Frontal cortex (tissue), 4 donors: ENCODE measurements at places on chromosomes 11 and 22. TPM values are rescaled to one million over a fixed set of nuclear protein-coding genes. Genes with fewer than 3 reads are reported as not detected.

DNA sequence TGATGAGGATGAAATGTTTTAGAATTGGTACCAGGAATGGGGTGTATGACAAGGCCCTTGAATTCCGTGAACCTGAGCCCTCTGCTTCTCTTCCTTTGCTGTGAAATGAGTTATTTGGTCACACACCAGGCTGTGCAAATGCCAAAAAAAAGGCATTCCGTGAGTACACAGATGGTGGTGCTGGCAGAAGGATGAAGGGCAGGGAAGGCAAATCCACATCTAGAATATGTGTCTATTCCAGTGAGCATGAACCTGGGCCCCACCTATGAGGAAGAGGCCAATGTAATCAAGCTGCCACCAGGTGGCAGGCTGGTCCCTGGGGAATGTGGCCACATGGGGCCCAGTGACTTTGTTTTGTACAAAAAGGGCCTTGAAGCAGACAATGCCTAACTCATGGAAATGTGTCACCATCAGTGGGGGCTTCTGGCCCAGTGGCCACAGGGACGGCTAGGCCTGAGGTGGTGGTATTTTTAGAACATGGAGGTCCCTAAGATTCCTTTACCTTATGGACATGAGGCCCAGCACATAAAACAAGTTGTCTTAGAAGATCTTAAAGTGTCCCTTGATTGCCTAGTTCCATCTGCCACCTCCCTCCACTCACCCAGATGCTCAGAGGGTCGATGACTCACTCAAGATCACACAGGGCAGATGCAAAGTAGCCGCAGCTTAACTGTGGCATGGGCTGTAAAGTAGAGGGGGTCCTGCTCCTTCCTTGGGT lies 3.9 kb upstream of the RNF215 start:
- peak; percentile 74 for DNase-seq

- no peak for DNase-seq
Measured at GRCh38 chr11:65821107-65821506, 12.7 kb upstream of the SNX32 start.

GRCh38 chr11:88398372-88398771 lies 60.8 kb upstream of the CTSC start:
- DNase-seq: no peak

DNA sequence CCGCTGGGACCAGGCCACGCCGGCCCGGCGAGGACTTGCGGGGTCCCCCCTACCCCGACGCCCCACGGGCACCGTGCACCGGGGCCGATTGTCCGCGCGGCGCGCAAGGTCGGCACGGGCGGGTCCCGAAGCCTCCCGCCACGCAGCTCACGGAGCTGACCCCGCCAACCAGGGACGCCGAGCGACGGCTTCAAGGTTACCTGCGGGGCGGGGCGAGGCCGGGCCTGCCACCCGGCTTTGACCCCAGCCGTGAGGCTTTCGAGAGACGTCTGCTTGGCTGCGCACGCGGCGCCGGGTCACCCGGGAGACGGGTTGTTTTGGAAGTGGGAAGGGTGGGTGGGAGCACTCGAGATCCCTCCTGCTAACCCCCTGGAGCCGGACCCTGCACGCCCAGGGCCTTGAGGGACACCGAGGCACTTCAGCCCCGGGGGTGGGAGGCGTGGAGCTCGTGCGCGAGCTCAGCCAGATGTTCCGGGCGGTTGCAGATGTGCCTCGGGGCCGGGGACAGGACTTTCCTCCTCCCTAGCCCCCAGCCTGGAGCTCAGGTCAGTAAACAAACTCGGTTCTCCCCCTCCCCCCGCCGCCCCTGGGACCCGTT lies 3.2 kb upstream of the WNT11 start:
- no peak for DNase-seq

IL17REL gene
- under 0.01 TPM for total RNA-seq

TMEM191B gene
- 1.6 TPM for total RNA-seq

C11orf16 gene
- total RNA-seq: not detected

CHRM1 gene
- total RNA-seq: 14.3 TPM
